ENCODE measurements at places on chromosomes 3 and 15.

DNA sequence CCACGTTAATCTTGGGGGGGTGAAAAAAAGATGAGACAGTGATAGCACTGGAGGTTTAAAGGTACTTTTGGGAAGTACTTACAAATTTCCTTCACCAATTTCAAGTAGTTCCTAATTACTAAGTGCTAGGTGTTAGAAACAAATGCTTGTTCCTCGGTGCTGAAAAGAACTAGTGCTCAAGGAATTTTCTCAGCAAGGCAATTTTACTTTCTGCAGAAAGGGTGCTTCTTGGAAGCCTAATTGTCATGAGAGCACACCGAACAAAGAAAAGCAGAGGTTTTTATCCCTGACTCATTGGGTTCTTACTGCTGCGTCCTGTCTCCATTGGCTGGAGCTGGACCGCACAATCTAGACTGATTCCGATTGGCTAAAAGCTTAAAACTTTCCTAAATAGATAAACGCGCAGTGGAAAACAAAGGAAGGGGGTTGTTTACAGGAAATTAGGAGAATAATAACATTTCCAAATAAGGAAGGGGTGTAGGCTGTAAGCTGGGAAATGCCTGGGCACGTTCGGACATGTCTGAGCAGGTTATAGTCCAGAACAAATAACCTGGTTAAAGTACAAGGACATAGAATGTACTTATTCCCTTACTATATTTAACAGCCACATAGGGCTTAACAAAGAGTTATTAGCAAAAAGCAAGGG, 49.6 kb downstream of the CHD2 start:
- no peak for DNase-seq

DNA sequence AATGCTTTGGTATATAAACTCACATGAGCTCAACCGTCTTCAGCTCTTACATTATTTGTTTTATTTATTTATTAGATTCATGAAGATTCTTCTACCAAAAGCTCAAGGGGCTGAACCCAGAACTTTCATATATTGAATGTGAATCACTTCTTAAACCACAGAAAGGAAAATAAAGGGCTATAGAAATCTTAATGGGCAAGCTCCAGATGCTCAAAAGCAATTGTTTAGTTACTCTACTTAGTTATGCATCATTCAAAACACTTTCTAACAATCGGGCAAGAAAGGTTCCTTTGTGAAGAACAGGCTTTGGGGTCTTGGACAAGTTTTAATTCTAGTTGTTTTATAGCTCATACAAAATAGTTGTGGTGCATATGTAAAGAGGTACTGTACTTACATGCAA, 380.2 kb downstream of the TIGIT start:
- DNase-seq: no peak

DNA sequence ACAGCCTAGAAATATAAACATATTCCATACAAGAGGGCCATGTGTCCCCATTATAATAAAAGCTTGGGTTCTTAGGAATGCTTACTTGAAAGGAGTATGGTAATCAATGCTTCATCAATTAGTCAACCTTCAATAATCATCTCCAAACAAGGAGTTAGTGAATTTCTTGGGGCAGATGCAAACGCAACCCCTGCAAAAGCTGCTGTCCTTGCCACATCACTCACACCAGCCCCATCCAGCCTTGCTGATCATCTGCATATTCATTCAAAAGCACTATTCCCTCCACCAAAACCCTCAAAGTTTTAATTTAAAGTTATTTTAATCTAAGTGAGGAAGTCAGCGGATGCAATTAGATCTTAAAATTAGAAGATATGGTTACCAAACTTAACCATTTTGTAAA, 54.0 kb upstream of the VGLL4 start:
- no peak for DNase-seq

GRCh38 chr3:129746629-129747028, 140.2 kb upstream of the PLXND1 start:
- DNase-seq: no peak

- DNase-seq: no peak
Observed at GRCh38 chr15:80703965-80704364, 8.9 kb downstream of the ABHD17C start.

GRCh38 chr15:89107984-89108383, 19.7 kb downstream of the ABHD2 start:
- DNase-seq: no peak

DNA sequence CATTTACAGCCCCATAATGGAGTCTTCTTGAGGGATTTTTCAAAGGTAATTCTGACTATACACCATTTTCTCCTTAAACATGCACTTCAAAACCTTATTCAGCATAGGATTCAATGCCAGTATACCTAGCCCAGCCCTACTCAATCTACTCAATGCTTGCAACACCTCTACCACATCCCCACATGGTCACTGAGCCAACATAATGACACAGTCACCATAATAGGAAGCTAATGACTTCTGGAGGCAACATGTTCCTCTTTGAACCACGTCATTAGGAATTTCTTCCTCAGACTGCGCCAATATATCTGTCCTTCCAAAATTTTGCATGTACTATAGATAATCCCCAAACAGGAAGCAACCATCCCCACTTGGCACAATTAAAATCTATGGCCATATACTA, 153.9 kb upstream of the SETMAR start:
- no peak for DNase-seq

DNA sequence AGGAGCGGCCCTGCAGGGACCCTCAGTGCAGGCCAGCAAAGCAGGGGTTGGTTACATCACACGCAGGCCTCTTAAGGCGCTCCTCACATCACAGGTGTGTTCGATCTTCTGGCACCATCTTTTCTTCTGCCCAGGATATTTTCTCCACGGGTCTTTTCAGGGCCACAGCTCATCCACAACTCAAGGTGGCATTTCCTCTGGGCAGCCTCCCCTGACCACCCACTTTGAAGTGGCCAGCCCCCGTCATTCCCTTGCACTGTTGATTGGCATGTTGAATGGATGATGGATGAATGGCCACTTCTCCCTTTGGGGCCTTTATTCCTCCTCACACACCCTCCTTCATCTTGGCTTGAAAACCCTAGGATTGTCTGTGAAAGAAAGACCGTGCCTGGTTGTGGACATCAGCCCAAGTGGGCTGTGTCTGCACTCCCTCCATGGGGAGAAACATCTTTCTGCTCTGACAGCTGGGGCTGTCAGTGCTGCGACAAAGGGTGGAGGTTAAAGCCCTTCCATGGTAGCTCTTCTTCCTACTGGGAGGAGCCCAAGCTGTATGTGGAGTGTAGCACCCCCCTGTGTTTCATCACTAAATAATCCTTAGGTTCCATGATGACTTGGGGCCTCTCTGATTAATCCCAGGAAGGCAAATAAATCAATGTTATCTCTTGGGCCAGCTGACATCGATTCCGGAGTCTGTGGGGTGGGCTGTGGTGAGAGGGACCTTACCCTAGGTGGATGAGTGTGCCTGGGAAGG, 102.5 kb downstream of the EPHB1 start:
- no peak for DNase-seq

- no peak for DNase-seq
Observed at GRCh38 chr3:156681002-156681401, 6.6 kb downstream of the TIPARP start.

DNA sequence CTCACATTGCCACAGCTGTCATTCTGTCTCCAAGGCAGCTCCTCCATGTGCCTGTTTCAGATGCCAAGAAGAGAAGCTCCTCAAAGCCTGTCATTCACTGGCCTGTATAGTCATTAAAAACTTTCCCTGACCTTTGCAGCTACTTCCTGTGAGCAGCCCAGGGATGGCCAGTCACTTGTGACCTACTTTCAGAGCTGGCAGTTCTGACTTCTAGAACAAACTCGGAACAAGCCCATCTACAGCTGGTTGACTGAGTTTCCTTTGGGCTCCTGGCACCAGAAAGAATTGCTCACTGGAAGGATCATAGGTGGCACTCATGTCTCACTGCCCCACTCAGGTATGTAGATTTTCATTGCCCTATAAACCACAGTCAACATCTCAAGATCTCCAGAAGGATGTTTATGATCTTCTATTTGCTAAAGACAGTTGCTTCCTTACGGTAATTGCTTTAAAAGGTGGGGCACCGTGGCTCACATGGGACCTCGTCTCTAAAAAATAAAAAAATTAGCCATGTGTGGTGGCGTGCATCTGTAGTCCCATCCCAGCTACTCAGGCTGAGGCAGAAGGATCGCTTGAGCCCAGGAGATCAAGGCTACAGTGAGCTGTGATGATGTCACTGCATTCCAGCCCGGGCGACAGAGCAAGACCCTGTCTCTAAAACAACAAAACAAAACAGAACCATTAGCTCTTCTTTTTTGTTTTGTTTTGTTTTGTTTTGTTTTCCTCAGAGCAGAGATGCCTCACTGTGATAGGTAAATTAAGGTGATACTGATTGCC, 11.2 kb upstream of the ATP13A3 start:
- peak; percentile 33 for DNase-seq

DNA sequence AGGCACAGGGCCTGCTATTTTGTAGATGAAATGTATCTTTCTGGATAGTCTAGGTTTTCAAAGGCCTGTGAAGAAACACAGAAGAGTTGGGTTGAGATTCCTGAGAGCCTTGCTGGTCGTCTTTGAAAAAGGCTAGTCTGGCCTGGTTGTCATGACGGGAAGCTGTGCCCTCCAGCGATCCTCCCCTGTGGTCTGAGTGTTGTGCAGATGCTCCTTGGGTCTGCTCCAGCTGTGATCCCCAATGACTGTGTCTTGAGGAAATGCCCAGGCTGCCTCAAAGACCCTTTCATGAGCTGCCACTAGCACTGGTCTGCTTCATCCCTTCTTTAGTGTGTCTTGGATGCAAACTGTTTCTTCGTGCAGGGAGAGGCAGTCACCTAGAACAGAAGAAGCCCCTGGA, 111.0 kb upstream of the SYNPR start:
- DNase-seq: no peak

DNA sequence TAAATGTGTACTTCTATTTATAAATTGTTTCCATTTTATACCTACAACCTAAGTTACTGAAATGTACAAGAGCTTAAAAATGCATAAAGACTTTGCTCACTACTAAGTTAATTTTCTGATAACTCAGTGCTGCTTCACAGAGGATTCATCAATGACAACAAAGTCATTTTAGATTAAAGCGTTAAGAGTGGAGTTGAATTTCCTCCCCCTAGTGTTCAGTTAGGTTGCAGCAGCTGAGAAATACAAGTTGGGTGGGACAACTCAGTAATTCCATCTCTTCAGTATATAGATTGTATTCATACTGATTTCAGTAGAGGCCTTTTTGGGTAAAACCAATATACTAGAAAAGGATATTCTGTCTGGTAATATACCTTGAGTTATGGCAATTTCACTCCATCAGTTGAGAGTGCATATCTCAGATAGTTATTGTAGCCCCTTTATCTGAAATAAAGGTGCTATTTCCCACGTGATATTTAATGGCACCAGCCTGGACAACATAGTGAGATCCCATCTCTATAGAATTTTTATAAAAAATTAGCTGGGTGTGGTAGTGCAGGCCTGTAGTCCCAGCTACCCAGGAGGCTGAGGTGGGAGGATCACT, 6.9 kb upstream of the RPL35A start:
- peak; percentile 66 for DNase-seq

GRCh38 chr15:64891561-64891960, 20.1 kb upstream of the ANKDD1A start:
- DNase-seq: no peak

DNA sequence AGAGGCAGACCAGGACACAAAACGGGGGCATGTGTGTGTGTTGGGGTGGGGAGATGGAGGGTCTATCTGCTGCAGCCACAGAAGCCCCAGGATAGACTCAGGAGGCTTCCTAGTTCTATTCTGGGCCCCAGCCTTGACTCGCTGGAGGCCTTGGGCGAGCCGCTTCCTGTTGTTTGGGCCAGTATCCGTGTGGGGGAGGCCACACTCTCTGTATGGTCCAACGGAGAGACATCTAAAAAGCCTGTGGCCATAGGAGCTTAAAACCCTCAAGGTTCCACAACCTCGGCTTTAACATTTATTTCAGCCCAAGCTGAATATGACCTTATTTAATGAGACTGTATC, 32.8 kb downstream of the POC1A start:
- DNase-seq: no peak

- DNase-seq: peak; percentile 97
Observed at GRCh38 chr3:146166415-146166821, 5.4 kb upstream of the PLOD2 start.

DNA sequence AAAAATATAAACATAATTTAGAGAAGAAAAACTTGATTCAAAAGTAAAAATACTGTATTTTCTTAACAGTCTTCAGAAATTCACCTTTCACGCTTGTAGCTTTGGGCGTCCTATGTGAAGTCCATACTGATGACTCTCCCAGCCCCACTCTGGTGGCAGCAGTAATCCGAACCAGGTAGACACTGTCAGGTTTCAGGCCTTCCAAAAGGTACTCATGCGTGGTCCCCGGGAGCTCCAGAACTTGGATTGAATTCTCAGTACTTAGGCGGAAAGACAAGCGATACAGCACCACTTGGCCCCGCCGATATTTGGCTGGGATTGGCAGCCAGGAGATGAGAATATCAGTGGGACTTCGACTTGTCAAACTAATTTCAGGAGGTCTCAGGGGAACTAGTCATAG, 69.7 kb downstream of the PRTG start:
- DNase-seq: no peak

- DNase-seq: no peak
Observed at GRCh38 chr3:53650424-53650823, 156.0 kb downstream of the CACNA1D start.

- DNase-seq: no peak
Observed at GRCh38 chr15:93987068-93987467, 244.3 kb upstream of the MCTP2 start.

- DNase-seq: no peak
Observed at GRCh38 chr3:117411971-117412370, 702.4 kb downstream of the TUSC7 start.

- DNase-seq: no peak
Observed at GRCh38 chr3:113140876-113141275, 70.5 kb upstream of the BOC start.

- no peak for DNase-seq
Observed at GRCh38 chr3:190209533-190209932, 88.8 kb upstream of the P3H2 start.

DNA sequence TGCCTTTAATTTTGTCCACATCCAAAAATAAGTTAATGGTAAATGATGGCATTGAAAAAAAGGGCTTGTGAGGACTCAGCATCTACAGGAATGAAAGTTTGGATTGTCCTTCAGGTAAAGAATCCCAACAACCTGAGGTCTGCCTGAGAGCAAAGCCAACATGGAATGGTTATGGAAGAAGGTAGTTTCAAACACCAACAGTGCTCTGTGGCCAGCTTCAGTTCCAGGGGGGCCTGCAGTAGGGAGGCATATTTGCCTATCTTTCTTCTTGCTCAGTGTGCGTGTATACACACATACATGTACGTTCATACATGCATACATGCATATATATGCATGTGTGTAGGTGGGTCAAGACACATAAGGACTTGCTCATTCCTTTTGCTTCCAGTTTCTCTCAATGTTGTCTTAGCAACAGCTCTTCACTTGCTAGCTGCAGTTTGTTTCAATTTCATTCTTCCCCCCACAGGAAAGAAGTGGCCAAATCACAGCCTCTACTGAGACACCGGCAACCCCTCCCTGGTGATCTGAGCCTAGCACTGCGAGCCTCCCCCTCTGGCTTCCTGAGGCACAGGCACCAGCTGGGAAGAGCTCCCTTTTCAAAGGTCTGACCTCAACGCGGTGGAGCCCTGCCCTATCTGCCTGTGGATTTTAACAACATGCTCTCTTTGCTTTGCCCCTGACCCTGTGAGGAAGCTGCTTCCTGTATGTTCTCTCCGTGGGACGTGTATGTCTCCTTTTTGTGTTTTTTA, 146.2 kb downstream of the KLF13 start:
- DNase-seq: no peak

- DNase-seq: no peak
Observed at GRCh38 chr3:74623261-74623836, 8.9 kb upstream of the CNTN3 start.
